ENCODE measurements at places on chromosomes 12 and 14.

- DNase-seq, result no peak
Measured at GRCh38 chr12:27844366-27845090, 64.5 kb upstream of the MANSC4 start.

- no peak for DNase-seq
Measured at GRCh38 chr14:99749763-99750715, 43.2 kb upstream of the EML1 start.

DNA sequence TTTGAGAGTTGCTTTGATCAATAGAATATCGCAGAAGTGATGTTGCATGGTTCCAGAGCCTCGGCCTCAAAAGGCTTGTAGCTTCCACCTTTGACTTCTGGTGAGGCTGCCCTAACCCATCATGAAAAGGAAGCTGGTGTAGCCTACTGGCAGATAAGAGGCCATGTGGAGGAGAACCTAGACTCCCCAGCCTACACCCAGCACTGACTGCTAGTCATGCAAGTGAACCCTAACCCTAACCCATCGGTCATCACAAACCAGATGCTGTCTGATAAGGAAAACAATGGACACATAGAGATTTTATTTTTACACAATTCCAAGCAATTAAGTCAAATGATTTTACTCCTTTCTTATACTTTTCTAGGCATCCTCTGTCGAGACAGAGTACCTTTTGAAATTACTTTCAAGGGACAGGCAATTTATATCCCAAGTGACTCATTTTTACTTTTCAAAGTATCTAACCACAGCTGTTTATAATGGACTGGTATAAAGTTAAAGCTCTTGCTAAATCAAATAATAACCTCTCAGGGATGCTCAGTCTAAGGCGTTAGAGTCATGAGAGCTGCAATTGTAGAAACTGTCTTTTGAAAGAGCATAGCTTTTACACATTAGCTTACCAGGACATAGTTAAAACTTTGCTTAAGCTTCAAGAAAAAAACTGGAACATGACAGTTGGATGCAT, 17.6 kb downstream of the PTPRB start:
- DNase-seq, result no peak

- no peak for DNase-seq
Measured at GRCh38 chr14:23399591-23399990, 8.5 kb downstream of the MYH6 start.

DNA sequence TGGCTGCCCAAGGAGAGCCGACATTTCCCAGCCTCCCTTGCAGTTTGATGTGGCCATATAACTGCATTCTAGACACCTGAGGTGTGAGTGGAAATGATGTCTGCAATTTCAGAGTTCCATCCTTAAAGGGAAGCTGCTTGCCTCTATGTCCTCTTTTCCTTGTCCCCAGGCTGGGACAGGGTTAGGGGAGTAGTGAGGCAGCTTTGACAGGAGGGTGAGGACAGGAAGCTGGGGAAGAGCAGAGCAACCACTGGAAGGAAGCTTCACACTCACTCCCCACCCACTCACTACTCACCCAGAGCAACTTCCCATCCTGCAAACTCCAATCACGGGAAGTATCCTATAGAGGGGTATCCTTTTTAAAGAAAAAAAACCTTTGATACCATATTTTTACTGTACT, 28.9 kb upstream of the LTA4H start:
- DNase-seq, result no peak

DNA sequence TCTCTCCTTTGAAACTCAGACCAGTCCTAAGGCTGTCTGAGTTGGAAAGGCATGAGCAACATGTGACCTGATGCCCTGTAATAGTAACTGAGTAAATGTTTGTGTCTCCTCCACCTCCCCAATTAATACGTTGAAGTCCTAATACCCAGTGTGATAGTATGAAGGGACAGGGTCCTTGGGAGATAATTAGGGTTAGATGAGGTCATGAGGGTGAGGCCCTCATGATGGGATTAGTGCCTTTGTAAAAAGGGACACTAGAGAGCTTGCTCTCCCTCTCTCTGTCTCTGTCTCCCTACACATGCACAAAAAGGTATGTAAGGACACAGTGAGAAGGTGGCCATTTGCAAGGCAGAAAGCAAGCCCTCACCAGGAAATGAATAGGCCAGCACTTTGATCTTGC, 18.1 kb upstream of the KIF21A start:
- no peak for DNase-seq

GRCh38 chr12:53244337-53244736, 12.3 kb upstream of the RARG start:
- peak; percentile 56 for DNase-seq

DNA sequence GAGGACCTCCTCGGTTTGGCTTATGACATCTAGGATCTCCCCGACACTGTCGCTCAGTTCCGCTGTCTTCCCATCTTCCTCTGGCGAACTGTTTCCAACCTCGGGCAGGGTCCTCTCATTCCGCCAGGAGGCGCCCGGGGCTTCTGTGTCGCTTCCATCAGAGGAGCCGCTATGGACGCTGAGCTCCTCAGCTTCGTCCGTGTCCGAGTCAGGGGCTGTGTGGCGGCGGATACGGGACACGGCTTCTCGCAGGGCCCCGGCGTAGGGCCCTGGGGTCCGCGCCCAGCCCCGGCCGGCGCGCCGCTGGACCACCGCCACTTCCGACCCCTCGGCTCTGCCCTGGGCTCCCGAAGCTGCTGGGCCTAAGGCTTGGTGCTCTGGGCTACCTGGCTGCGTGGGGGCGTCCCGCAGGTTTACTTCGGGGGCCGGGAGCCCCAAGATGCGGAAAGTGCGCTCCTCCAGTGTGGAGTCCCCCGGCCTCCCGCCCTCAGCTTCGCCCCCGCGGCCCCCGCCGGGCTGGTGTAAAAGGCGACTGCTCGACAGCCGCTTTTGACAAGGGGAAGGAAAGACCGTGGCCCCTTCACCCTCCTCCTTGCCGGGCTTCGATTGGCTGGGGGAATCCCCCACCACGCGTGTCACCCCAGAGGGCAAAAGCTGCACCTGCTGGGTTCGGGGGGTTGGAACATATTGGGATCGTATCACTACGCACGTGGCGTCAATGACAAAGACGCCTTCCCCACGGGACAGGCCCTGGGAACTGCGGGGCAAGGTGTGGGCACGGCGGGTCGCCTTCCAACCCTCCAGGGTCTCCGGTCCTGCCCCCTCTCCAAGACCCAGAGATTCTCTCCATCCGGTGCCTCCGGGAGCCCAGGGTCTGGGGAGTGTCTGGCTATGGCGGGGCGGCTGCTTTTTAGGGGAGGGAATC, 2.1 kb downstream of the DDN start:
- DNase-seq, result peak; percentile 85

DNA sequence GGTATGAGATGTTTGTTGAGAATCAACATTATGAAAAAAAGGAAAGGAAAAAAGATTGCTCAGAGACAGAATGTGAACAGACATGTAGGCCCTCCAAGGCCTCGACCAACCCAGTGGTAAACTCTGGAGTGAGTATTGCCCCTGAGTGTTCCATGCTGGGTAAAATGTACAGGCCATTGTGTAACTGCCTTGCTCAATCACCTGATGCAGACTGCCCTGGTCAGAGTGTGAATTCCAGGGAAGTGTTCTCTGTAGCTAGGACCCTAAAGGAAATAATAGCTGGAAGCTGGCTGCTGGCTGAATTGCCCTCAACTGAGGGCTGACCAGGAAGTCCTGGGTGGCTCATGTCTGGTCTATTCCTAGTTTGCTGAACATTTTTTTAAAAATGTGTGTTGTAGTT, 1081.4 kb upstream of the LRFN5 start:
- DNase-seq, result no peak

- DNase-seq, result no peak
Measured at GRCh38 chr14:101757064-101757838, 4.3 kb upstream of the PPP2R5C start.

- DNase-seq, result peak; percentile 84
Measured at GRCh38 chr12:88638966-88639760, 58.9 kb upstream of the KITLG start.

DNA sequence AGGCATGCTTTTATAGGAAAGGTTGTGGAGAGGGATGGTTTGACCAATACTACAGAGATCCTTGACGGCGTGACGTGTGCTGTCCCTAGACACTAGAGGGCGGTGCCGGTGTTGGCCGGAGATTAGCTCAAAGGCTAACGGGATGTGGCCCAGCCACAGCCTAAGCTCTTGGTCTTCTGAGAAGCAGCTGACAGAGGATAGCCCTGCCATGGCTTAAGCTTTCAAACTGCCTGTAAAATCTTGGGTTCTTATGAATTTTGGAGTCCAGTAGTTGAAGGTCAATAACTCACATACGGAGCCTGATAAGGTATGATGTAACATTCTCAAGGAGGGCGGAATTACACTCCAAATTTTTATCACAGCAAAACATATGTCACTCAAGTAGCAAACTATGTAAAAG, 515.7 kb upstream of the ATXN7L3B start:
- DNase-seq, result peak; percentile 76

- DNase-seq, result no peak
Measured at GRCh38 chr14:79037593-79037992, 867.4 kb downstream of the NRXN3 start.

- no peak for DNase-seq
Measured at GRCh38 chr12:5102261-5102789, 58.6 kb downstream of the KCNA5 start.

- DNase-seq, result no peak
Measured at GRCh38 chr12:131830914-131831571, 2.9 kb downstream of the MMP17 start.

GRCh38 chr14:21102521-21103410, 1.9 kb downstream of the TMEM253 start:
- DNase-seq, result no peak

GRCh38 chr12:42474391-42474790, 115.2 kb downstream of the PRICKLE1 start:
- no peak for DNase-seq

GRCh38 chr12:106417926-106418910, 60.7 kb downstream of the POLR3B start:
- no peak for DNase-seq

DNA sequence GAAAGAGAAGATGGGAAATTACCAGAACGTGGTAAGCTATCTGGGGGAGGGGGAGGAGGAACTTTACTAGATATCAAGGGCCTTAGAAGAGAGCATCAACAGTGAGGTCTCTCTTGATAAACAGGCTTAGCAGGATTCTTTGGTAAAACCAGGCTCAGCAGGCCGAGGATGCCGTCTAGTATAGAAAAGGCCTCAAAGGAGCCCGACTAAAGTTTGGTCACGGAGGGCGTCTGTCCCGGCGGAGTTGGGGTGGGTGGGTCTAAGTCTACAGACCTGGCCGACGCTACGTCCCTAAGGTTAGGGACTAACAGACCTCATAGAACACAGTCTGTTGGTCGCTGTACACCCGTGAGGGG, 538 bp upstream of the TIGAR start:
- DNase-seq, result no peak
